ENCODE measurements at places on chromosomes 2 and 18.

- DNase-seq: no peak
These were observed 107.8 kb downstream of the GFPT1 start for GRCh38 chr2:69279211-69279610.

DNA sequence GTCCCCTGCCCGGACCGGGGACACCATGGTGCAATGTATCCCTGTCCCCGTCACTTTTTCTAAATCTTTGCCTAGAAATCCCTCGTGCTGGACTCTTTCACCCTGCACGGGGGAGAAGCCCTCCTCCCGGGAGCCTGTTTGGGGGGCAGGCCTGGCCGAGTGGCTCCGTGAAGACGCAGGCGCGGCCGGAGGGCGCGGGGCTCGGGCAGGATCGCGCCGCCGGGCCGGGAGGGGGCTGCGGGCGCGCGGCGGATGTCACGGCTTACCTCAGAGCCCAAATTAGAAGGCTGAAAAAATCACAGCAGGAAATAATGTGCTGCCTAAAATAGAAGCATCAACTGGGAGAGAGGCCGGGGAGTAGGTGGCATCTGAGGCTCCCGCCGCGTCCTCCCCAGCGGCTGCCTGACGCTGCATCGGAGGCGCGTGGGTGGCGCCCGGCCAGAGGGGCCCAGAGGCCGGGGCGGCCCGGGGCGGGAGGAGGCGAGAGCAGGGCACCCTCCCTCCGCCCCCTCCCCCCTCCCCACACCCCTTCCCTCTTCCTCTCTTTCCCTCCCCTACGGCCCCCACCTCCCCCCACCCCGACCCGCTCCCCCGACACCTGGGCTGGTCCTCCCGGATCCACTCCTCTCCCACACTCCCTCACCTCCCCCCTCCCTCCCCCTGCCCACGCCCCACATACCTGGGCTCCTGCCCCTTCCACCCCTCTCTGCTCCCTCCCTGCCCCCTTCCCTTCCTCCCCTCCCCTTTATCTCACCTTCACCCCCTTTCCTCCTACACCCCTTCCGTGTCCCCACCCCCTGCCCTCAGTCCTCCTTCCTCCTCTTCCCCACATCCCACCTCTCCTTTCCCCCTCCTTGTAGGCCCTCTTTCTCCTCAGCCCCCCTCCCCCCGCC is 51.9 kb downstream of the SLC4A1AP start:
- no peak for DNase-seq

GRCh38 chr2:120747706-120748105 is 12.0 kb downstream of the GLI2 start:
- DNase-seq: no peak

DNA sequence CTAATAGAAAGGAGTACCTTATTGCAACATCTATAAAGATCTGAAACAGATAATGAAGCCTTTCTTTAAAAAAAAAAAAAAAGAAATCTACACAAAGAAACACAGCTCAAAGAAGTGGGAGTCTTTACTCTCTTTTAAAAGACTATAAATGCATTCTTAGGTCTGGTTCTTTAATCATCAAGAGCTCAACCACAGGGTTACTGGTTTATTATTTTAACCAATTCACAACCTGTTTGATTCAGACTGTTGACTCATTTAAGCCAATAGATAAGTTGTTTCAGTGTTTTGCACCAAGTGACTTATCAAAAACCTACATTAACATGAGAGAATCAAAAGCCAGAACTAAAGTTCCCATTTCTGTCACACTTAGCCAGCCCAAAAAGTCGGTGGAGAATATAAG is 93.1 kb downstream of the TCF4 start:
- DNase-seq: no peak

DNA sequence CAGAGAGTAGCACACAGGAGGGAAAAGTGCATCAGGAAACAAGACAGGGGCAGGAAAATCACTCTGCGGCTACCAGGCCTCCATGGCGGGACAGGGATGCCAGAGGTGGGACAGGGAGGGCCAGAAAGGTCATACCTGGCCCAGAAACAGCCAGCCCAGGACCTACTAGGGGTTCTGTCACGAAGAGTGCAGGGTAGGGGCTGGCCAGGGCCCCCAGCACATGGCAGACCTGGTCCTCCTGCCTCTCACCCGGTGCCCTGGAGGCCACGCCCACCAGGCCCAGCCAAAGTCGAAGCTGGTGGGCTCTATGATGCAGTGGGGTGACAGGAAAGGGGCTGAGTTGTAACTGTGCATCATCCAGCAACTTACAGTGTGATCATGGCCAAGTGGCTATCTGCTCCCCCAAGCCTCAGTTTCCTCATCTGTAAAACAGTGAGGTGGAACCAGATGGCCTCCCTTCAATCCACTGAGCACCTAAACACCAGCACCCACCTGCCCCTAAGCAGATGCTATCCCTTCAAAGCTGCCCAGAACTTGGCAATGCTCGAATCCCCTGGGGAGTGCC is 10.6 kb downstream of the CYP26B1 start:
- no peak for DNase-seq

- no peak for DNase-seq
These were observed 11.9 kb downstream of the TEX51 start for GRCh38 chr2:126910637-126911036.

All from midbrain (tissue), 1 donor.